LHCN-M2 (cell line): ENCODE measurements at places on chromosomes 6 and 20. TPM values are rescaled to one million over a fixed set of nuclear protein-coding genes. Genes with fewer than 3 reads are reported as not detected.

DNA sequence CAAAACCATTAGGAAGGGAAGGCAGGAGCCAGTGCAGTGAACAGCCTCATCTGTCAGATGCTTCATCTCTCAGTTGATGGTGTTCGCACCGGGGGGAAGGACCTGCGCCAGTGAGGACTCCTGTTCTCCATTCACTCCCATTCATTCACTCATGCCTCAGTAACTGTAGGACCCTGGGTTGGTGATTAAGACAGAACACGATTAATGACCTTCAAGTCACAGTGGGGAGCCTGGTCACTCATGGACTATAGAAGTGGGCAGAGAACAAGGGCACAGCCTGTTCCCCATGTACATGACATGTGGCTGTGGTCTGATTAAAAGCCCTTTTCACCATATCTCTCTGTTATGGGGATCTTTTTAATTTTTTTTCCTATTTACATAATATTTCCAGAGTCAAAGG is 113.3 kb downstream of the RPS12 start:
- no peak for DNase-seq

DNA sequence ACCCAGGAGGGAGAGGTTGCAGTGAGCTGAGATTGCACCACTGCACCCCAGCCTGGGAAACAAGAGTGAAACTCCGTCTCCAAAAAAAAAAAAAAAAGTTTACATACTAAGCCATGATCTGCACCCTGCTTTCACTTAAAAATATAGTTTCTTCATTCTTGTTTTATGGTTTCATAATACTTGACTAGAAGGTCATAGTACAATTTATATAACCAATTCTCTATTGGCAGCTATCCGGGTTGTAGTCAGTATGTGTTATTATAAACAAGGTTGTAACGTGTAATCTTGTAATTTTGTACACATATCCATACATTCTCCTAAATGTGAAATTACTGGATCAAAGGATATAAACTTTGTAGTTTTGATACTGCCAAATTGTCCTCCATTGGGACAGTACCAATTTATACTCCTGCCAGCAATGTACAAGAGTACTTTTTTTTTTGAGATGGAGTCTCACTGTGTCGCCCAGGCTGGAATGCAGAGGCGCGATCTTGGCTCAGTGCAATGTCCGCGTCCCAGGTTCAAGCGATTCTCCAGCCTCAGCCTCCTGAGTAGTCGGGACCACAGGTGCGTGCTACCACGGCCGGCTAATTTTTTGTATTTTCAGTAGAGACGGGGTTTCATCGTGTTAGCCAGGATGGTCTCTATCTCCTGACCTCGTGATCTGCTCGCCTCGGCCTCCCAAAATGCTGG is 144.8 kb downstream of the GJA10 start:
- DNase-seq: no peak

GRCh38 chr6:164897523-164898235 is 411.7 kb downstream of the C6orf118 start:
- peak; percentile 18 for DNase-seq

DNA sequence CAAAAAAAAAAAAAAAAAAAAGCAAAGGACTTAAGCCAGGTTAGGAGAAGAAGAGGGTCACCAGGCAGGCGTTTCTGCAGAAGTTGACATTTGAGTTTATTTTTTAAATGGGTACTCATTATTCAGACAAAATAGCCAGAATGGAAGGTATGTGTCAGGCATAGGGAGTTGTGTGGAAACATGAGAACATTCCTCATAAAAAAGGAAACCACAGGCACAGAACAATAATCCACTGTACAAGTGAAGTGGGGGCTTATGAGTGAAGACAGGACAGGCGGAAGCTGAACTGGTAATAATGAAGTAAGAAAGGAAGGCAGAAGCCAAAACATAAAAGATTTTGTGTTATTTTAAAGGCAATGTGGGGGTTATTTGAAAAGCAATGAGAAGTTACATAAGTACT is 104.6 kb downstream of the EPB41L2 start:
- peak; percentile 71 for DNase-seq

GRCh38 chr6:137911675-137912191 is 44.7 kb downstream of the TNFAIP3 start:
- DNase-seq: no peak

DNA sequence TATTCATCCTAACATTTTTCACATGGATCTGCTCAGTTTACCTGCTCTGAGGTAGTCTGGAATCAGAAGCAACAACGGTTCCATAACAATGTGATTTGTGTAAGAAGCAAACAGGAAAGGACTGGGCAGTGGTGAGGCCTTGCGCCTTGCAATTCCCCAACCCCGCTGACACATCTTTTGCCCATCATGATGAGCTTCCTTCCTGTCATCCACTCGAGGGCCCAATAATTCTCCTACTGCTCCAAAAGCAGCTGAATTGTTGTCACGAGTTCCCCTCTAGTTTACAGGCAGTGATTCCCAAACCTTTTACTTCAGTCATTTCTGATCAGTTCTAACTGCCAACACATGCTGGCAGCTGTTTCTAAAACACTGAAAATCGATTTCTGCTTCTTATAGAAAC is 22.9 kb downstream of the STX7 start:
- no peak for DNase-seq

DNA sequence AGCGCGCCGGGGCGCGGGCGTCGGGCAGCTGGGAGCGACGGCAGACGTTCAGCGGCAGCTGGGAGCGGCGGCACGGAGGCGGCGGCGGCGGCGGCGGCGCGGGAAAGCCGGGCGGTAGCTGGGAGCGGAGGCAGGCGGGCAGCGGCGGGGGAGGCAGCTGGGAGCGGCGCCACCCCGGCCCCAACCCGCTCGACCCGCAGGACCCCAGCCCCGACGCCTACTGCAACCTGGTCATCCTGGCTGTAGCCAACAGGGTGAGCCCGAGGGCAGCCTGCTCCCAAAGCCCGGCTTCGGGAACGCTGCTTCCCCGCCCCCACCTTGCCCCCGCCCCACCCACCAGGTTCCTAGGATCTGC is 8.9 kb downstream of the CCM2L start:
- no peak for DNase-seq

GRCh38 chr6:105482227-105482844 is 79.5 kb upstream of the PREP start:
- peak; percentile 81 for DNase-seq

DNA sequence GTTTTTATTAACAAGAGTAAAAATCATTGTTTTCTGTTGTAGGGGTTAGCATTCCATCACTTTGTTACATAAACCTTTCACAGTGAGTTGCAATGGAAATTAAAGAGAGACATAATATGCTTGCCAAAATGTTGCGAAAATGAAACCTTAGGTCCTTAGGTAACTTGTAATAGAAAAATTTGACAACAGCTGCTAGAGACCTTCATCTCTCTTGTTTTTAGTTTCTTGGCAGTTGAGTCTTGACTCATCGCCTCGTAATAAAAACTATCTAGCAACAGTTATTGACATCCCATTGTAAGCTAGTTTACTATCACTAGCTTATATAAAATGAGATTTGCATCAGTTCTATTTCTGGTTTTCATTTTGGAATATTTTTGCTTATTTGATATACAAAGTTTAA is 179.0 kb upstream of the MMS22L start:
- DNase-seq: peak; percentile 41

DNA sequence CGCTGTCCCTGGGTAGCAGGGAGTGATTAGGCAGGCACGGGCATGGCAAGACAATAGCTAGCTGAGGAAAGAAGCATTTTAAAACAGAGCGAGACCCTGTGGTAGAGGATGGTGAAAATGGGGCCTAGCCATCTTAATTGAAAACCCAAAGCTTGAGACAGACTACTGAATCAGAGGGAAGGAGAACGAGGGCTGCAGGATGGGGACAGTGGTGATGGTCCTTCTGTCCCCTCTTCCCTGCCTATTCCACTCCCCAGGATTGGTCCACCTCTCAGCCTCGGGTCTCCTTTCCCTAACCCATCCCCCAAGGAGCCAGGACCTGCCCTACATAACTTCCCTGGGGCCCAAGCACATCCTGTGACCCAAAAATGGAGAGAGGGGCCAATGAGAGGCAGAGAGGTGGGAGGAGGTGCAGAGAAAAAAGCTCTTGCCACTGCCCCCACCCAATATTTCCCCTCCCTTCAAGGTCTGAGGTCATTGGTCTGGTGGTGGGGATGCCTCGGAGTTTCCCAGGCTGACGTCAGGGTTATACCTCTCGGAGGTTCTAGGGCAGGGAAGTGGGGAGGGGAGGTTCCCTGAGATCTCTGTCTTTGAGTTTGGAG is 884 bp upstream of the CUTA start:
- DNase-seq: no peak

DNA sequence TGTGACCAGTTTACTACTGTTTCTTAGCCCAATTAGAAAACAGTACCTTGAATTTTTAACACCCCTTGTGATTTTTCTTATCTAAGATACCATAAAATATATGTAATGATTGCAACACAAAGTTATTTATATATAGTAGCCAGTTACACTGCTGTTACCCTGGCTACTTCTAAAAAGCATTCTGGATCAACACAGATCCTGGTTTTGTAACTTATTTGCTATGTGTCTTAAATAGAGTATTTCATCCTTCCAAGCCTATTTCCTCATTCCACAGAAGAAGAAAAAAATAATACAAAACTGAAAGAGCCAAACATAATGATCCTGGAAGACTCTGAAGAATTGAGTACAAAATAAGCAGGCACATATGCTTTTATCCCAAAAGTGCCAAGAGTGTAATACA is 19.0 kb upstream of the GSTA4 start:
- DNase-seq: no peak

- DNase-seq: no peak
Observed at GRCh38 chr20:57791966-57792365, 82.2 kb upstream of the PMEPA1 start.

BPIFB1 gene
- not detected in 2 replicates for total RNA-seq

DNA sequence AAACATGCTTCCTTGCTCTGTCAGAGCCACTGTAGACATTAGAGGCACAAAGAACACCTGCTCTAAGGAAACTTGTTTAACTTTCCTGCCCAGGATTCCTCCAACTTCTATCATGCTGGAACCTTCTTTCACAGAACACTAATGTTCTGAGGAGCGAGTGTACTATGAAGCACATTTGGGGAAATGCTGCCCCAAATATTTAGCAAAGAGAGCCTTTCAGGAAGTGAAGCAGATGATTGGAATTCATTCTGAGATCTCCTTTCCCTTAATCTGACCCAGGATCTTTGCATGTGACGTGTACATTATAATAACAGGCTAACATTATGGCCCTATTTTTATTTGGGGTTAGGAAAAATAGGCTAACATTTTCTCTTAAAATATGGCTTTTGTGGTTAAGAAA is 21.0 kb upstream of the FYN start:
- peak; percentile 24 for DNase-seq

GABBR1 gene
- total RNA-seq: 6.3 and 8.2 TPM in 2 replicates

TMEM151B gene
- total RNA-seq: not detected in 2 replicates
